ENCODE measurements at places on chromosomes 5 and 9. TPM values are rescaled to one million over a fixed set of nuclear protein-coding genes. Genes with fewer than 3 reads are reported as not detected.

DNA sequence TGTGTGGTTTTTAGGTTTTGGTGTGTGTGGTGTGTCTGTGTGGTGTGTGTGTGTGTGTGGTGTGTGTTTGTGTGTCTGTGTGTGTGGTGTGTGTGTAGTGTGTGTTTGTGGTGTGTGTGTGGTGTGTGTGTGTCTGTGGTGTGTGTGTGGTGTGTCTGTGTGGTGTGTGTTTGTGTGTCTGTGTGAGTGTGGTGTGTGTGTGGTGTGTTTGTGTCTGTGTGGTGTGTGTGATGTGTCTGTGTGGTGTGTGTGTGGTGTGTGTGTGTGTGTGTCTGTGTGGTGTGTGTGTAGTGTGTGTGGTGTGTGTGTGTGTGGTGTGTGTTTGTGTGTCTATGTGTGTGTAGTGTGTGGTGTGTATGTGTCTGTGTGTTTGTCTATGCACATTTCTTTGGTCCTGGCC lies 25.0 kb upstream of the NKD2 start:
- peaks cover 4% of the 10 kb centered on the region for H3K36me3 ChIP-seq
- H3K4me1 ChIP-seq, result peaks cover 3% of the 10 kb centered on the region
- H3K27me3 ChIP-seq, result peaks cover 40% of the 10 kb centered on the region
- H3K4me3 ChIP-seq, result no peak overlapping the region

DNA sequence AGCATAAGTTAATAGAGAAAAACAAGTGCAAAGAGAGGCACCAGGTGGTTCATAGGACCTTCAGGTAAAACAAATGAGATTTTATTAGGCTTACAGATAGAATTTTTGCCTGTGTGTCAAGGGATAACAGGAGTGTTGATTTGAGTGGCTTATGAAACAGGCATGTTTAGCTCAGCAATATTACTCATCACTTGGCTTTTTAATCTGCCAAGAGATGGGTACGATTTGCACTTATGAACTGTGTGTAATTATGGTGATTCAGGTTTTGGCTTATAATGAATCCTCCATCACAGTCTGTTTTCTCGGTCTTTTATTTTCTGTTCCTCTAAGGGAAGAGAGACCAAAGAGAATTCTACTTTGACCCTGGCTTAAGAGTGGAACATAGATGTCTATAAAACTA lies 199.3 kb downstream of the DMRTA1 start:
- H3K27me3 ChIP-seq, result no peaks in the 10 kb centered on the region
- no peaks in the 10 kb centered on the region for H3K36me3 ChIP-seq
- no peak for DNase-seq
- no peak overlapping the region for H3K4me3 ChIP-seq
- H3K27ac ChIP-seq, result no peak overlapping the region
- H3K4me1 ChIP-seq, result no peaks in the 10 kb centered on the region

DNA sequence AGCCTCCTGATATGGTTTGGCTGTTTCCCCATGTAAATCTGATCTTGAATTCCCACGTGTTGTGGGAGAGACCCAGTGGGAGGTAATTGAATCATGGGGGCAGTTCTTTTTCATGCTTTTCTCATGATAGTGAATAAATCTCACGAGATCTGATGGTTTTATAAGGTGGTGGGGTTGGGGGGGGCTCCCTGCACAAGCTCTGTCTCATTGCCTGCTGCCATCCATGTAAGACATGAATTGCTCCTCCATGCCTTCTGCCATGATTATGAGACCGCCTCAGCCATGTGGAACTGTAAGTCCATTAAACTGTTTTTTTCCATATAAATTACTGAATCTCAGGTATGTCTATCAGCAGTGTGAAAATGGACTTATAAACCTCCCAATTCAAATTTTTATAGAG lies 12.8 kb downstream of the XRCC4 start:
- H3K4me3 ChIP-seq, result no peak overlapping the region
- no peaks in the 10 kb centered on the region for H3K27me3 ChIP-seq

INPP5E gene
- total RNA-seq, result 16.7 TPM

- no peaks in the 10 kb centered on the region for H3K36me3 ChIP-seq
- peaks cover 35% of the 10 kb centered on the region for H3K27me3 ChIP-seq
- DNase-seq, result no peak
These were observed 30.0 kb downstream of the BTF3 start for GRCh38 chr5:73528248-73528647.

- no peak for DNase-seq
- H3K4me1 ChIP-seq, result peaks cover 67% of the 10 kb centered on the region
- H3K27me3 ChIP-seq, result no peaks in the 10 kb centered on the region
These were observed 173.7 kb upstream of the DAPK1 start for GRCh38 chr9:87323928-87324327.

DNA sequence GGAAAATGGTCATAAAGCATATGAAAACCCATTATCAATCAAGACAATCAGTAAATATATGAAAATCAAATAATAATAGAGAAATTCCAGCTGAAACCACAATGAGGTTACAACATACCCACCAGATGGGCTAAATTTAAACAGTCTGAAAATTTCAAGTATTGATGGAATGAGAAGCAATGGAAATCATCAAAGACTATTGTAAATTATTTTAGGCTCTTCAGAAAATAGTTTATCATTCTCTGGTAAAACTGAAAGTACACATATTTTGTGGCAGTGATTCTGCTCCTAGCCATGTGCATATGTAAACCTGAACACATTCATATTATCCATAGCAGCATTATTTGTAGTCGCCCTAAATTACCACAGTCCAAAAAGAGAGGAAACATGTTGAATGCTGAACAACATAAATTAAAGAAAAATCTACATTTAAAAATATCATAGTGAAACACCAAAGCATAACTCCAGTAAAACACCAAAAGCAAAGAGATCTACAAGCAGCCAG lies 215.3 kb downstream of the PRELID2 start:
- H3K27me3 ChIP-seq, result no peaks in the 10 kb centered on the region
- no peaks in the 10 kb centered on the region for H3K36me3 ChIP-seq
- no peak for DNase-seq
- H3K4me3 ChIP-seq, result no peak overlapping the region
- peaks cover 3% of the 10 kb centered on the region for H3K4me1 ChIP-seq

- H3K4me1 ChIP-seq, result no peaks in the 10 kb centered on the region
- H3K27ac ChIP-seq, result no peak overlapping the region
- no peak overlapping the region for H3K4me3 ChIP-seq
- H3K36me3 ChIP-seq, result no peaks in the 10 kb centered on the region
- DNase-seq, result no peak
- H3K27me3 ChIP-seq, result no peaks in the 10 kb centered on the region
These were observed 267.4 kb downstream of the GABRG2 start for GRCh38 chr5:162334944-162335343.

RACK1 gene
- 1,921 TPM for total RNA-seq
